Right ventricle myocardium superior (tissue), 1 donor: ENCODE measurements at places on chromosomes 12 and 14. TPM values are rescaled to one million over a fixed set of nuclear protein-coding genes. Genes with fewer than 3 reads are reported as not detected.

Gene KRT79
- not detected for total RNA-seq

GRCh38 chr12:84191779-84192178 lies 720.8 kb downstream of the SLC6A15 start:
- no peak for DNase-seq

GRCh38 chr12:95681210-95681765 lies 109.3 kb downstream of the NTN4 start:
- DNase-seq = no peak

Gene OTX2
- total RNA-seq = not detected

- DNase-seq = peak; percentile 93
These were observed 110.6 kb downstream of the CACNA1C start for GRCh38 chr12:2163177-2163941.

DNA sequence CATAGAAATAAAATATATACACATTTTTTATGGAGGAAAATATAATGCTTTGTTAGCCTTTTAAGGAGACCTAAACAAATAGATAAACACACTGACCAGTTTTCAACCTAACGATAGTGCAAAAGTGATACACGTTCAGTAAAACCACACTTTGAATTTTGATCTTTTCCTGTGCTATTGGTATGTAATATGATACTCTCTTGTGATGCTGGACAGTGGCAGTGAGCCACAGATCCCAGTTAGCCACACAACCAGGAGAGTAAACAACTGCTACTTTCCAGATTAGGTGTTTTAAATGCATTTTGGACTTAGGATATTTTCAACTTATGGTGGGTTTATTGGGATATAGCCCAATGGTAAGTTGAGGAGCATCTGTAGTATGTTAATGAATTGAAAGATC lies 243.1 kb downstream of the ERC1 start:
- no peak for DNase-seq

GRCh38 chr12:68572661-68573060 lies 38.0 kb upstream of the RAP1B start:
- no peak for DNase-seq

- no peak for DNase-seq
These were observed 196.3 kb downstream of the NPAS3 start for GRCh38 chr14:33134975-33135374.

DNA sequence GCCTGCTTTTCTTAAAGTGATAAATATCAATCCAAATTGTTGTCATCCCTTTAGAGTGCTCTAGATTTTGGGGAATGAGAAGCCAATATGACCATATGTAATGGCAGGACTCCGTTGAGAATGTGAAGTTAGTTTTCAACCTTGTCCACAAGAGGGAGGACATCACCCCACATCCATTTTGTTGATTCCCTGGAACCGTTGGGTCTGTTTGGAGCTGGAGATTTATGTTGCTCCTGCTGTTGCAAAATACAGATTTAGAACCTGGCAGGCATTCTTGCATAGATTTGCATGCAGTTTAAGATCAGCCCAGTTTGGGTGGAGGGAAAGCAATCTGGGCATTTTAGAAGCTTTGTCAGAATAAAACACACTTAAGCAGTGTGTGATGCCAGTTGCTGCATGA lies 620.1 kb downstream of the NRXN3 start:
- DNase-seq = no peak

DNA sequence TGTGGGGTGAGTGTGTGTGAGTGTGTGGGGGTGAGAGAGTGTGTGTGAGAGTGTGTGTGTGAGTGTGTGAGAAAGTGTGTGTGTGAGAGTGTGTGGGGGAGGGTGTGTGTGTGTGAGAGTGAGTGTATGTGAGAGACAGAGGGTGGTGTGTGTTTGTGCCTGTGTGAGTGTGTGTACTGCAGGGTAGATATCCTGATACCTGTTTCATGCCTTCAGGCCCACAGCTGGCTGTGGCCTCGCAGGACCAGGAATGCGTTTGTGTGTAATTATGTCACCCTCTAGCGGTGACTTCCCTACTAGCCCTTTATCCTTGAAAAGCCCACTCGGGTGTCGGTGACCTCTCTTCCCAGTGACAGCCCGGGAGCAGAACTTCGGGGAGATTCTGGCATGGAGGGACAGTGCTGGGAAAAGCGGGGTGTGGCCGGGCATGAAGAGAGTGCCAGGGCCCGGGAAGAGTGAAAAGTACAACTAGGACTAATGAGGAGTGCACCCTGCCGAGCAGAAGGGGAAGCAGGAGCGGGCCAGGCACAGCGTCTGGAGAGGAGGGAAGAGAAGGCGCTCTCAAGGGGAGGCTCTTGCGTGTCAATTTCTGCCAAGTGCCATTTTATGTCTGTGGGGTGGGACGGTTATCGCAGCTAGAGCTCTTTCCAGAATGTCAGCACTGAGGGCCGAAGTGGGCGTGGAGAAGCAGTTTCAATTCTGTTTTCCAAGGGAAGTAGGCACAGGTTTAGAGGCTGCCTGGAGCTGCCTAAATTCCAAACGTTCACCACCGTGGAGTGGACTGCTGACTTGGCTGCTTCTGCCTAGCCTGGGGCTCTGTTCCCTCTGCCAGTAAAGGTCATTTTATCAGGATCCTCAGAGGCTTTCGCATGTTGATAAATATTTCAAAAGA lies 11.0 kb upstream of the FBXL14 start:
- peak; percentile 78 for DNase-seq

DNA sequence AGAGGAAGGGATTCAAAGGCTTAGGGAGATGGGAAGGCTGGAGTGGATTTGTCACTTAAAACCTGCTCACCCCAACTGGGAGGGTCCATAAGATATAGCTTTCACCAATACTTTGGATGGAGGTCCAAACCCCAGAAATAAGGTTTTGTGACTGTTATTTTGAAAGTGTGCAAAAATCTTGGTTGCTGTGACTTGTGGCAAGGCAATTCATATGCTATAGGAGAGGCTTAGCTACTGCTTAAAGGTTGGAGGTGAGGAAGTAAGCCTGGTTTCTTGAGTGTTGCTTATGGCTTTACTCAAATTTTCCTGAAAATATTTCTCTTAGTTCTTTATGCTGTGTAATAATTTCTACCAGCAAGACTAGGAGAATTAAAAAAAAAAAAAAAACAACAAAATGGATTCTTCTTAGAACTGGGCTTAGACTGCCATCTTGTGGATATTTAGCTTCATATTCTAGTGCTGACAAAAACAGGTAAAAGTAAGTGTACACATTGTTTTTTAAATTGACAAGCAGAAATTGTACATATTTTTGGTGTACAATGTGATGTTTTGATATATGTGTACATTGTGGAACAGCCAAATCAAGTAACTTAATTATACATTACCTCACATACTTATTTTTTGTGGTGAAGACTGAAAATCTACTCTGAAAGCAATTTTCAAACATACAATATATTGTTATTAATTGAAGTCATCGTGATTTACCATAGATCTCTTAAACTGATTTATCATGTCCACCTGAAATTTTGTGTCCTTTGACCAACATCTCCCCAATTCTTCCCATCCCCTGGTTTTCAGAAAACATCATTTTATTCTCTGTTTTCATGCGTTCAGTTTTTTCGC lies 23.0 kb downstream of the PDE6H start:
- no peak for DNase-seq
